Osteoblast (primary cell): ENCODE measurements at places on chromosomes 7 and 10.
A peak's percentile ranks its signal among the peaks of the same experiment; 100 is the strongest.

DNA sequence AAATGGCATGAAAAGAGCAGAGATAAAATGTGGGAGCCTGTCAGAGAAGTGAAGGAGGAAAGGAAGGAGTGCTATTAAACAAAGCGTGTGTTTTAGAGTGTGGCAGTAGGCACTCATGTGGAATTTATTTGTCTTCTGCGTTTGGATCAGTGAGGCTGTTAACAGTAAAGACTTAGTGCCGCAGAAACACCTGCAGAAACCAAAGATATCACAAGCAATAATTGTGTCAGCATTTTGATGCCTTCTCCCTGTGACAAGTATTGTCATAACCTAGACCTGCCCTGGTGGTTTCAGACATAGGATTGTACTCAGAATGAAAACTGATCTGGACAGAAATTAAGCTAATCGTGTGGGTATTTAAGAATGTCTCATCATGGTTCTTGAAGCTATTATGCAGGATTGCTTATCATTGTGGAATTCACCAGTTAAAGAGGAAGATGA, 191.0 kb downstream of the CAMK1D start:
- DNase-seq = no peak

DNA sequence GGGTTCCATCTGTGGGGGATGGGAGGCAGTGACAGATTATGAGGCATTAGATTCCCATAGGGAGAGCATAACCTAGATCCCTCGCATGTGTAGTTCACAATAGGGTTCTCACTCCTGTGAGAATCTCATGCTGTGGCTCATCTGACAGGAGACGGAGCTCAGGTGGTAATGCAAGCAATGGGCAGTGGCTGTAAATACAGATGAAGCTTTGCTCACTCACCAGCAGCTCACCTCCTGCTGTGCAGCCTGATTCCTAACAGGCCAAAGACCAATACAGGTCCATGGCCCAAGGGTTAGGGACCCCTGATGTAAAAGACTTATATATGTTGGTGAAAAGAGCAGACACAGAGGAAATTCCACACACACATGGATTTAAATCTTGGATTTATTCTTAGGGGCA, 370.2 kb downstream of the NRG3 start:
- no peak for DNase-seq

DNA sequence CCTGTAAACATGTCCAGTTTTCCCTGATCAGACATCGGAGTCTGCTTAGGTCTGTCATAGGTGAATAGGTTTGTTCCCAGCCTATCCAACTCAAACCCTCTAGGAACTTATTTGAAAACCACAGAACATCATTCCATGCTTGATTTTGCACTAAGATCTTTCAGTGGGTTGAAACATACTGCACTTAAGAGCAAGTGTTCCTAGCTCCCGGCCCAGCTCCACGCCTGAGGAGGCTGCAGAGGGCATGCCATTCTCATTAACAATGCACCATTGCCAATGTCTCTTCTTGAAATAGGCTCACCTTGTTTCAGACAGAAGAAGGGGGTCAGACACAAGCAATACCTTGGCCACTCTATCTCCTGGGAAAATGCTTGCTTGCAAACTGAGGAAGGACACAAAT, 78.0 kb upstream of the EGR2 start:
- no peak for DNase-seq

- peak; percentile 89 for DNase-seq
Observed at GRCh38 chr7:37448636-37449361, at the start of gene ELMO1. ELMO1 (minus strand) TSS chr7:37448864; CDS start chr7:37342690, 106,174 bp downstream.

GRCh38 chr10:12013926-12014325, 28.7 kb downstream of the UPF2 start:
- DNase-seq = no peak

GRCh38 chr7:93117327-93117726, 452 bp downstream of the SAMD9 start:
- DNase-seq = no peak

GRCh38 chr10:24439935-24440334, 231.0 kb downstream of the KIAA1217 start:
- no peak for DNase-seq

GRCh38 chr10:42941790-42942189, 135.1 kb upstream of the RET start:
- DNase-seq = peak; percentile 35

GRCh38 chr7:129889133-129889844, 63.5 kb downstream of the UBE2H start:
- peak; percentile 41 for DNase-seq

DNA sequence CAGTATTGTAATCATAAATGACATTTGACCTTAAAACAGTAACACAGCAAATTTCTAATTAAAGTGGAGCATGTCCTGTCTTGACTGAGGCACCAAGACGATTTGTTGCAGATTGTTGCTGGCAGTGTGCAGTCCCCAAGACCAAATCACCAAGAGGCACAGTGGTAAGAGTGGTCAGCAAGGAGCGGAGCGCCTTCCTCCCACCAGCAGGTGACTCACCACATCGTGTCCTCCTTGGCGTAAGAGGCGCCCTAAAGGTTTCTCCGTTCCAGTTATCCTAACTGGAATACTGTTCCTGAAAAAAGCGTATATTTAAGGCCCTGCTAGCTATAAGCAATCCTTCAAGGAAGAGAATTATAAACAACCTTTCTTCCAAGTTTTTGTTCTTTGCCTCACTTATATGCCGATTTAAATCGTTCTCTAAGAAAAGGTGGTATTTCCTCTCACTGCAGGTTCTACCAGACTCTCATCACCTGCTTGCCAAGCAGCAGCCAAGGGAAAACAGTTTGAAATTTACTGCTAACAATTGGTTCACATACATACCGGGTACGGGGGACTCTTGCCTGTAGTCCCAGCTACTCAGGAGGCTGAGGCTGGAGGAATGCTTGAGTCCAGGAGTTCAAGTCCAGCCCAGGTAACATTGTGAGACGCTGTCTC, 10.7 kb upstream of the REPIN1 start:
- DNase-seq = peak; percentile 66

GRCh38 chr7:131896165-131896863, 339.9 kb upstream of the PODXL start:
- no peak for DNase-seq

GRCh38 chr7:95875519-95875918, 103.2 kb downstream of the DYNC1I1 start:
- no peak for DNase-seq

- DNase-seq = no peak
Observed at GRCh38 chr7:44517175-44517574, 24.0 kb downstream of the NPC1L1 start.

GRCh38 chr7:106616708-106617051, 44.3 kb downstream of the CCDC71L start:
- DNase-seq = no peak

DNA sequence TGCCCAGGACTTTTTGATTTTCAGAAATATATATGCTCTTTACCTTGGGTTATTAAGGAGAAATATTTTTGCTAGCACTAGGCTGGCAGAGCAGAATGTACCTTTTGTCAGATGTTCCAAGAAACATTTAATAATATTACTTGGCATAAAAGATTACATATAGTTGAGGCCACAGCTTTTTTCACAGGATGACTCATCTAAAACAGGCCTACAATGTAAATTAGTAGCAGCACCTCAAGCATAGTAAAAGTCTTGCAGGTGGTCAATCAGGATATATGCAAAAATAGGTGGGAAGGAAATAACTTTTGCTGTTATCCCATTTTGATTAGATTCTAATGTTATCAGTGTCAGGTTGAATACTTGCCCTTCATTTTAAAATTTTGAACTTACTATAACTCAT, 14.9 kb upstream of the ITGB1 start:
- DNase-seq = no peak

GRCh38 chr10:102668326-102669107, 24.2 kb downstream of the TRIM8 start:
- peak; percentile 58 for DNase-seq

DNA sequence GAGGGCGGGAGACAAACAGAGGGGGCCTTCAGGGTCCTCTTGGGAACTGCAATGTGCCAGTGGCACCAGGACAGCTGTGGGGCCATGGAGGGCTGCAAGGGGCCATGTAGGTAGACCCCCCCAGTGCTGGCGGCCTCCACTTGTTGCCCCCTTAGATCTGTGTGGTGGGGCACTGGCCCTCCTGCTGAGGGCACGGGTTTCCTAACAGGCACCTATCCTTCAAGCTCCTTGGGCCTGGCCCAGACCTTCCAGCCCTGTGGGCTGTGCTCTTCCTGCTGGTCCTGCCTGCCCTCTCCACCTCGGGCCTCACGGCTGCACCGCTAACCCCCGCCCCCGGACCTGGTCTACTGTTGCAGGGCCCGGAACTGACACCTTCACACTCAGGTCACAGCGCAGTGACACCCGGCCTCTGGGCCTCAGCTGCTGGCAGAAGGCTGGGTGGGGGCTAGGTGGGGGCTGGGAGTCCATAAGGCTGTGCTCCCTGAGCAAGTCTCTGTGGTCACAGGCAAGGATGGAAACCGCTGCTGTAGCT, 12.6 kb downstream of the RASGEF1A start:
- DNase-seq = peak; percentile 71

DNA sequence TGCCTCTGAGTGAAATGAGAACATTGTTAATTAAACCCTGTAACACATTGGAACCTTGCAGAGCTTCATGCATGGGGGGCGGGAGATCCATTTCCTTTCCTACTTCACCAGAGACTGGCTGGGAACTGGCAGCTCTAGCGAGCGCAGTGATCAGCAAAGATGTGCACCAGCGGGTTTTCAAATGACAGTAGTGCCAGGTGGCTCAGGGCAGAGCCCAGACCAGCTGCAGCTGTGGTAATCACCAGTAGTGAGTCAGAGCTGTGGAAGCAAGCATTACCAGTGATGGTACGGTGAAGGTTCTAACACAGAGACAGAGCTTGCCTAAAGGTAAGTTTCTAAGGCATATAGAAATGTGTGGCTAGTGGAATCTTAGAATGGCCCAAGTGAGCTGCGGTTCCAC, 1009.7 kb upstream of the CELF2 start:
- DNase-seq = no peak

- DNase-seq = no peak
Observed at GRCh38 chr10:120613180-120613579, 156.2 kb downstream of the PLPP4 start.

DNA sequence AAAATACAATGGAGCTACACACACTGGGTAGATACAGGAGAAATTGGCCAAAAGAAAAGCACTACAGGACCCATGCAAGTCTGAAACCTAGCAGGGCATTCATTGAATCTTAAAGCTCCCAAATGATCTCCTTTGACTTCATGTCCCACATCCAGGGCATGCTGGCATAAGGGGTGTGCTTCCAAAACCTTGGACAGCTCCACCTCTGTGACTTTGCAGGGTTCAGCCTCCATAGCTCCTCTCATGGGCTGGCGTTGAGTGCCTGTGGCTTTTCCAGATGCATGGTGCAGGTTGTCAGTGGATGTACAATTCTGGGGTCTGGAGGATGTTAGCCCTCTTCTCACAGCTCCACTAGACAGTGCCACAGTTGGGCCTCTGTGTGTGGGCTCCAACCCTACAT, 626.3 kb upstream of the POT1 start:
- no peak for DNase-seq

- no peak for DNase-seq
Observed at GRCh38 chr7:149604521-149604920, 106.9 kb upstream of the ZNF746 start.

- no peak for DNase-seq
Observed at GRCh38 chr7:93884541-93884940, 6.0 kb downstream of the TFPI2 start.

DNA sequence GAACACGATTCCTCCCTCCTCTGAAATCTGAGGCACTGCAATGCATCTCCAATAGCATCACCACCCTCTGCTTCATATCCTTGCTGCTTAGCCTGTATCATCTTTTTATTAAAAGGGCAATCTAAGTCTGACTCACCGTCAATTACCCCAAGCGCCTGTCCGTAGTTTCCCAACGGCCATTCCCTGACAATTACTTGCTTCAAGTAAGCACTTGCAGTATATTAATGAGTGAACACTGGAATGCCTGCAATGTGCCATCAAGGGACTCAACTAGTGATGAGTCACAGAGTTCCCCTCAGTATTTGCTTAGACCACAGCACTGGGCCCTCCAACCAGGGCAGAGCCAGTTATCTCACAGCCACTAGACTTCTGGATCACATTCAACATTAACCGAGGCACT, 19.5 kb upstream of the PPP1R3C start:
- peak; percentile 83 for DNase-seq

DNA sequence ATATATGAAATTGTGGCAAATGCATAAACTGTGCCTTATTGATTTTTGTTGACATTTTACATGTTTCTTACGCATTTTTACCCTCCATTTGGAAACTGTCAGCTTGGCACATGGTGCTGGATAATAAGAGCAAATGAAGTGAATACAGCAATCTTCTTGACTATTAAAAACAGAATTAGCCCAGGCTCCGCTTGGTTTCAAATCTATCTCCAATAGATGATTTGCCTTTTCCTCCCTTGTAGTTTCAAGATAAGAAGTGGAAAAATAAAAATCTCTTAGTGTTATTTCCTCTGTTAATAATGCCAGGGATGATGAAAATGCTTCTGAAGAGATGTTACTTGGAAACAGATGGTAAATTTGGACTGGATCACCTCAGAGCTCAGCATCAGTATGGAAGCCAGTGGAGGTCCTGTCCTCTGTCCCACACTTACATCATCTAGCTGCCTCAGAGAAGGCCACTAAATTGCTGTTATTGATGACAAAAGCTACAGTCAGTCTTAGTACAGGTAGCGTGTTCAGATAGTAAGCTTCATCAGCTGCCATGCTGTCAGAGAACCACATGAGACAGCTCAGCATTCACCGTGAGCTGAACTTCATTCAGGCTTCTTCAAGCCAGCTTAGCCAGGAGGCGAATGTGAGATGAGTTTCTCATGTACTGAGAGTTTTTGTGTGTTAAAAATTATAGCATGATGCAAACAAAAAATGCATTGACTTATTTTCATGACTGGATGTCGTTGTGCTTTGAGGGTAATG, 246.8 kb downstream of the CELF2 start:
- no peak for DNase-seq

- DNase-seq = peak; percentile 76
Observed at GRCh38 chr10:119316729-119317097, 109.3 kb downstream of the GRK5 start.

GRCh38 chr7:18491871-18492270, 3.7 kb upstream of the HDAC9 start:
- DNase-seq = no peak

DNA sequence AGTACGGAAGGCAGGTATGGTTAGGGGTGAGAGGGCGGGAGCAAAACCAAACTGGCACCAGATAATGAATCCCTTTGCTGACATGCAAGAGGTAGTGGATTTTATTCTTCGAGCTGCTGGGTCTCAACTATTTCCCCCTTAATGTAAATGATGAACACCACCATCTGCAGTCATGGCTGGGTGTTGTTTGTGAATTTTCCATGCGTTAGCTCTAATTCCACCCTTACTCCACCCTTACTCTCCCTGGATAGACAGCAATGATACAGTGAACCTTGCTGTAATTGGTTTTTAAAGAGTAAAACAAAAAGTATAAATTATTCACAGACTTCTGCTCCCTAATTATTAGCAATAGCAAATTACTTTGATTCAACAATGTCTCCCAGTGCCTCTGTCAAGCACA, 74.5 kb upstream of the PDE1C start:
- no peak for DNase-seq

DNA sequence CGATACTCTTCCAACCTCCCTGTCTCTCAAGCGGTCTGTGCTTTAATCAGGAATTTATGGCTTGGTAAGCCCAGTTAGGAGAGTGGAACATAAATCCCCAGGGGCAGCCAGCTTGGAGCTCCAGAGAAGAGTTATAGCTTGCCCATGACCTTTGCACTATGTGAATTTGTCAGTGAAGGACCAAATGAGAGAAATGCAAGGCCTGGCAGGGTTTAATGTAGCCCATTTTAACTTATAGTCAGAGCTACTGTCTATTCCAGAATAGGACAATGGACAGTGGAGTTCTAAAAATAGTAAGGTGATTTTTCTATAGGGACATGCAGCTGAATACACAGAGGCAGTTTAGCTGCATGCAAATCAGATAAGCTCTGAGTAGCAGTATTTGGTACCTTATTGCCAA, 142.6 kb upstream of the CAV2 start:
- no peak for DNase-seq
